PC-3 (cell line): ENCODE measurements at places on chromosomes 7 and 10. TPM values are rescaled to one million over a fixed set of nuclear protein-coding genes. Genes with fewer than 3 reads are reported as not detected.
A peak's percentile ranks its signal among the peaks of the same experiment; 100 is the strongest.

CTAGE6 gene
- total RNA-seq: not detected in 2 replicates

ICA1 gene
- total RNA-seq: 1.1 and 3.2 TPM in 2 replicates

CASP7 gene
- 13.2 and 13.7 TPM in 2 replicates for total RNA-seq

DNA sequence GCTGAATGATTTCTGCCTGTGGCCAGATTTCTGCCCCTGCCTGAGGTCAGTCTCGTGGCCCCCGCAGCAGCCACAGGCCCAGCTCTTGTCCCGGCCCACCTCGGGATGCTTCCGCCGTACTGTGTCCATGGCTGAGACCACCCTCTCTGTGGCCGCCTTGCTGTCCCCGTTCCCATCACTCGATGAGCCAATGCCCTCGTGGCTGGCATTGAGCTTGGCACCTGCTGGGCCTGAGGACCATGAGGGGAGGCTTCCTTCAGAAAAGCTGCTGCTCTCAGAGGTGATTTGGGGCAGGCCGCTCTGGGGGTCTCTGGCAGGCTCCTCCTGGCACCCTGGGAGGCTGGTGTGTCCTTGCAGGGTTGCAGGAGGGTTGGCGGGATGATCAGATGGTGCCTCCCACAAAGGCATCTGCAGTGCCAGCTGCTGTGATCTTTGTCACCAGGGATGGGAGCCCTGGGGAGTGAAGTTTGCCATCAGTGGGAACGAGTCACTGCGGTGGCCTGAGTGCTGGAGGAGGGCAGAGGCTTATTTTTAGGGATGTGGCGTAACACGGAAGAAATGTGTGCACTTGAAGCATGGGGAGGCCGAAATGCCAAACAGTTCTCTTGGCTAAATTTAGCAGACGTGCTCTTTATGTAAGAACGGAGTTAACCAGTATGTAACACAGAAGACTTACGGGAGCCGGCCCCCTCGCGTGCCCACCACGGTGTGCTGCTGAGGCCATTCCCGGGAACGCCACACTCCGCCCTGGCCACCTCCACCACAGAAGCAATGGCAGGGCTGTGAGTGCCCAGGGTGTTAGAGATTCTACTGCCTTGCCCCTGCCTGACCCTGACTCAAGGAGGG lies 47.7 kb downstream of the VIPR2 start:
- H3K4me3 ChIP-seq: no peak overlapping the region
- H3K36me3 ChIP-seq: no peaks in the 10 kb centered on the region
- no peaks in the 10 kb centered on the region for H3K4me1 ChIP-seq
- peaks cover 36% of the 10 kb centered on the region for H3K27me3 ChIP-seq

- no peaks in the 10 kb centered on the region for H3K36me3 ChIP-seq
- H3K4me3 ChIP-seq: no peak overlapping the region
- peaks cover 62% of the 10 kb centered on the region for H3K4me1 ChIP-seq
- H3K27me3 ChIP-seq: no peaks in the 10 kb centered on the region
Observed at GRCh38 chr10:3763852-3764625, 21.0 kb downstream of the KLF6 start.

DNA sequence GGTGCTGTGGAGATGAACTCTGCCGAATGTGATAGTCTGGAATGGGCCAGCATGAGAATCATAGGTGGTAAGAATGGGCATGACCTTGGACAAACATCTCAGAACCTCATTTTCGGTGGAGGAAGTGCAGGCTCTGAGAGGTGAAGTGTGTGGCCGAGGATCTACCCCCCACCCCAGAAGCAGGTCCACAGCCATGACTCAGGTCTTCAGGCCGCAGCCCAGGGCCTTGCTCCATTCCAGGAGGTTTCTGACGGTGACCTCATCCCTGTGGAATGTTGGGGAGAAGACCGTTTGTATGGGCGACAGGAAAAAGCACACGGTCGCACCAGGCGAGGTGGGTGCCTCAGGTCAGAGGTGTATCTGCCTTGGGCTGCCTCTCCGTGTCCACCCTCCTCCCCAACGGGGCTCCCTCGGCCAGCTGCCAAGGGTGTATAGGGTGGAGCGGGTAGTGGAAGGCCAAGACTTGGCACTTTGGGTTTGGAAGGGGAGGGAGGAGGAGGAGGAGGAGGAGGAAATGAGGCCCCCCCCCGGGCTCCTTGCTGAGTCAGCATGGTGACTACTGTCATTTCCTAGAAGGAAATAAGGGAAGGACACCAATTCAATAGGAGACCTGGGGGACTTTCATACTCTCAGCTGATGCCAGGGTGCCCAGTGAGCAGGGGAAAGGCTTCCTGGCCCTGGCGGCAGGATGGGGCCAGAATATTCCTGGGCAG lies 168.0 kb upstream of the RHEB start:
- H3K27me3 ChIP-seq: no peaks in the 10 kb centered on the region
- H3K36me3 ChIP-seq: no peaks in the 10 kb centered on the region
- peaks cover 28% of the 10 kb centered on the region for H3K4me1 ChIP-seq

- H3K27ac ChIP-seq: no peak overlapping the region
- peaks cover 23% of the 10 kb centered on the region for H3K27me3 ChIP-seq
- H3K36me3 ChIP-seq: no peaks in the 10 kb centered on the region
- DNase-seq: no peak
Observed at GRCh38 chr10:123621916-123622315, 44.2 kb upstream of the GPR26 start.

DNA sequence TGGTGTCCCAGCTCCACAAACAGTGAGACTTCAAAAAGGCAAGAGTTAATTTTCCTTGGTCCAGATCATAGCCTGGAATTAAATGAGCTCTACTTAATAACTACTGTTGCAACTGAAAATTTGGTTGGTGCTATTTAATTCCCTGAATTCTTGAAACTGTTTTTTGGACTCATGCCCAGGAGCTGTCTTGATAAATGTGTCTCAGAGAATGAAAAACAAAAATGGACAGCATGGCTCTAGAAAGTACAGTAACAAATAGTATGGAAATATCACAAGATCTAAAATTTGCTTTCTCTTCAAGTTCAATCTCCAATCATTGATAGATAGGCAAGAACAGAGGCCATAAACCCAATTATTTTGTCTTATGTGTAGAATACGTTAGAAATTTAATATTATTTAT lies 42.5 kb downstream of the CCDC71L start:
- no peak overlapping the region for H3K4me3 ChIP-seq
- H3K4me1 ChIP-seq: peaks cover 32% of the 10 kb centered on the region
- H3K27ac ChIP-seq: no peak overlapping the region
- H3K36me3 ChIP-seq: no peaks in the 10 kb centered on the region
- DNase-seq: peak; percentile 29

DNA sequence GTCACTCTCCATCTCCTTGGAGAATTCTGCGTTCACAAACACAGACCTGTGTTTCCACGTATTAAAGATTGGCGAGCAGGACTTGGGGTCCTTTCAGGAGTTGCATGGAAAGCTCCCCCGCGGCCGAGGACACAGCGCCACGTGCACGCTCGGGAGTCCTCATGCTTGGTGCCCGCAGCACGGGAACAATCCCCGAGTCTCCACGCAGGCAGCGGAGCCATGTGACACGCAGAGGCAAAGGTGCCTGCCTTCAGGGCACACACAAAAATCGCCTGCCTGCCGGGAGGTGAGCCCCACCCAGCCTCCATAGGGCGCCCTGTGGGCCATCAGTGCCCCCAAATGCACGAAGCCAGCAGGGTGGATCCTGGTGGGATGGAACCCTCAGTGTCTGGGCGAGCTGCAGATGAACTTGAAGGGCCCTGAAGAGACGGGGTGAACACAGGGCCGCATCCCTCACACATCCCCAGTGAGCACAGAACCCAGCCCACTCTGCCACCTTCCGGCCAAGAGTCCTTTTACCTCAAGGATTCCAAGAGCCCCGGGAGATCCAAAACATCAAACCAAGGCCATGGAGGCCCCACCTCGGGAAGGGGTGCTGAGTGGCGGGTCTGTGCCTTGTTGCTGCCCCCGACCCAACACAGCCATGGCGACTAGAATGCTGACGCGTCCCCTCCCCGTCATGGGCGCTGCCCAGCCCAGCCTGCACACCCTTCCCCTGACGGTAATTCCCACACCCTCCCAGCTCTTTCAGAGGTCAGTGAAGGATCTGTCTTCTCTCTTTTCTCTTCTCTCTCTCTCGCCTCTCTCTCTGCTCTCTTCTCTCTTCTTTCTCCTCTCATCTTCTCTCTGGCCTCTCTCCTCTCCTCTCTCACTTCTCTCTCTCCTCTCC lies 55.9 kb downstream of the CFAP46 start:
- no peaks in the 10 kb centered on the region for H3K36me3 ChIP-seq
- H3K27me3 ChIP-seq: peaks cover 40% of the 10 kb centered on the region
- no peak overlapping the region for H3K4me3 ChIP-seq
- no peaks in the 10 kb centered on the region for H3K4me1 ChIP-seq

GRCh38 chr7:110564246-110564645 lies 526.7 kb upstream of the LRRN3 start:
- no peak overlapping the region for H3K4me3 ChIP-seq
- no peak for DNase-seq
- H3K4me1 ChIP-seq: no peaks in the 10 kb centered on the region
- no peaks in the 10 kb centered on the region for H3K27me3 ChIP-seq
